ENCODE measurements at places on chromosomes 3 and 15.

DNA sequence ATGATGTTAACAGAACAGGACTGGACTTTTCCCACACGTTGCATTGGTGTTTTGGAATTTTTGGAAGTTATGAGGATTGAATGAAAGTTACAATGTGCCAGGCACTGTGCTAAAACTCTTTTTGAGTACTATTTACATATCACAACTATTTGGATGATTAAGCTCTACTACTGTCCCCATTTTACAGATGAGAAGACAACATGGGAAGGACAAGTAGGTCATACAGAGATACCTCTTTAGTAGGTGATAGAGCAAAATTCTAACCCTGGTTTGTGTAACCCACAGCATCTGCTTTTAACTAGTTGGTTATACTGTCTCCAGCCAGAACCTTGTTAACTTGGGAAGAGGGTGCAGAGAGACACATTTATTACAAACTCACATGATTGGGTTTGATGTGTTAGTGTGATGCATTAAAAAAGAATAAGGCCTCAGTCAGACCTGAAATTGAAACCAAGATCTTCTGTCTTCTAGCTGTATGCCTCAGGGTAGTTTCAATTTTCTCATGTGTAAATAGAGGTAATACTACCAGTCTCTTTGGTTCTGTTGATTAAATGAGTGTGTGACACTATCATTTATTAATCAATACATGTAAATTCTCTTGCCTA lies 1.4 kb downstream of the NDUFB4 start:
- DNase-seq, result no peak

GRCh38 chr15:84591815-84592214 lies 9.0 kb upstream of the ZSCAN2 start:
- no peak for DNase-seq

- DNase-seq, result peak; percentile 6
Measured at GRCh38 chr3:143002083-143002712, 828 bp downstream of the U2SURP start.

GRCh38 chr15:44598892-44599291 lies 61.9 kb downstream of the EIF3J start:
- no peak for DNase-seq

DNA sequence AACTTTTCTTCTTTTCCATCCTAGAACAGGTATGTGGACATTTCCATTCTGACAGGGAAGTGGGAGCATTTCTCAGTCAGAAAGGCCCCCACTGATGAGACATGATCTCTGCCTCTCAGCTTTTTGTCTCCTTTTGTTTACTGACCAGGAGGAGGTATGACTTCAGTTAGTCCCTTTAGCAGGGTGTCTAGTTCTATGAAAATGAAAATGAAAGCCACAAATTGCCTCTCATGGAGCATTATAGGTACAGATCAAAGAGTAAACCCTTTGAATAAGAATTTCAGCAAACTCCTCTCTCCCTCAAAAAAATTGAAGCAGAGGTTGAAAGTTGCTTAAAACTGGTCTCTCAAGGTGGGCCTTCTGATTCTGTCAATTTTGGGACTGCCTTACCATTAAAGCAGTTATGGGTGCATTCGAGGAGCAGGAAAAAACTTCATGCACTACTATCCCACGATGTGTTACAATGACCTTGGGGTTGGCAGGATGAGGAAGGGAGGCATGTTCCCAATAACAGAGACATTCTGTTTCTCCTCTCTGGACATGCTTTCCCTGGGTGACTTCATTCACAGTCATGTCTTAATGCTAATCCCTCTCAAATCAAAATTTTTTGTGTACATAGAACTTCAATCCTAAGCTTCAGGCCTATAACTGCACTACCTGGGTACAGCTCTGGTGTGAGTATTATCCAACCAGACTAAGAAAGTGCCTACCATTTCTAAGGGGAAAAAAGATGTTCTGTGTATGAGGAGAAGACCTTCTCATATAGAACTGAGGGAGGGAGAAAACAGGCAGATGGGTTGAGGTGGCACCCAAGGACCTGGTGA lies 50.6 kb upstream of the TBC1D23 start:
- no peak for DNase-seq

DNA sequence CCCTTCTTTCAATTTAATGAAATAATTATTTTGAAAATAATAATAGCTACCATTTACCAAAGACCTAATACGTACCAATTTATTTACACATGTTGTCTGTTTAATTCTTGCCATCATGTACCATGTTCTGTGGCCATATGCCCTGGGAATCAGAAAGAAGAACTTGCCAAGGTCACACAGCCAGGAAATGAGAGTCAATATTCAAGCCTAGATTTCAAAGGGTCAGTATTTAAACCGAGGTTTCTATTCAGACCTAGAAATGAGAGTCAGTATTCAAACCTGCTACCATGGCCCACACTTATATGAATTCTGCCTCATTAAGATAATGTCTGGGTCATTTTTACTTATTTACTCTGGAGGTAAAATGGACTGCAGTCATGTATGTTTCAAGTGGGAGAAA lies 103.6 kb upstream of the TBL1XR1 start:
- DNase-seq, result no peak

GRCh38 chr3:144708437-144708836 lies 736.8 kb downstream of the DIPK2A start:
- DNase-seq, result no peak

DNA sequence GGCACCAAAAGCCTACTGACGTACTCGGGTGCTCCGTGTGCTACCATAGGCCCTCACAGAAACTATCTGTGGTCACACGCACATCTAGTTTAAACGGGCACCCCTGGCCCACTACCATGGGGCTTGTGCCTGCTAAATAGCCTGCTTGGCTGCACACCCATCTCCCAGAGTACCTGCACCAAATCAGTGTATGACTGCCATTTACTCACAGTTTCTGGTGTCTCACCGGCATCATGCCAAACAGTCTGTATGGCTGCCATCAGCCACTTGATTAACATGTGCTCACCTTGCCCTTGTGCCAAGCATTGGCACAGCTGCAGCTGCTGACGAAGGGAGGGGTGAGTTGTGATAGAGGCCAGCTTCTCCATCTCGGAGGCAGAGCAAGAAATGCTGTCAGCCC lies 232.7 kb downstream of the IGSF11 start:
- no peak for DNase-seq

DNA sequence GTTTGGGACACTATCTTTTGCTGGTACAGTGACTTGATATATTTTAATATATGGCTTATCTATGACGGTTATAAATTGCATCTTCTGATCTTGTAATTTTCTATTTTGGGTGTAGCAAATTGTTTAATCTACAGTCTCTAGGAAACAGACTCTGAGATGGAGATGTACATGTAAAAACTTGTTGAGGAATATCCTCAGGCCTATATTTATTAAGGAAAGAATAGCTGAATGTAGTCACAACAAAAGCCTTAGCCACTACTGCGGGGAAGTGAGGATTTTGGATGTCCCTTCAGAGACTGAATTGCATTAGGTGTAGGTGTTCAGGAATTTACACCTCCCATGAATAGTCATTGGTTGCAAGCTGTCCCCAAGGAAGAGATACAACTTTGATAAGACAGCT lies 13.8 kb upstream of the OR5K3 start:
- DNase-seq, result no peak

GRCh38 chr15:33089878-33090757 lies 104.4 kb downstream of the FMN1 start:
- no peak for DNase-seq

GRCh38 chr15:36026627-36027283 lies 480.8 kb upstream of the DPH6 start:
- no peak for DNase-seq

DNA sequence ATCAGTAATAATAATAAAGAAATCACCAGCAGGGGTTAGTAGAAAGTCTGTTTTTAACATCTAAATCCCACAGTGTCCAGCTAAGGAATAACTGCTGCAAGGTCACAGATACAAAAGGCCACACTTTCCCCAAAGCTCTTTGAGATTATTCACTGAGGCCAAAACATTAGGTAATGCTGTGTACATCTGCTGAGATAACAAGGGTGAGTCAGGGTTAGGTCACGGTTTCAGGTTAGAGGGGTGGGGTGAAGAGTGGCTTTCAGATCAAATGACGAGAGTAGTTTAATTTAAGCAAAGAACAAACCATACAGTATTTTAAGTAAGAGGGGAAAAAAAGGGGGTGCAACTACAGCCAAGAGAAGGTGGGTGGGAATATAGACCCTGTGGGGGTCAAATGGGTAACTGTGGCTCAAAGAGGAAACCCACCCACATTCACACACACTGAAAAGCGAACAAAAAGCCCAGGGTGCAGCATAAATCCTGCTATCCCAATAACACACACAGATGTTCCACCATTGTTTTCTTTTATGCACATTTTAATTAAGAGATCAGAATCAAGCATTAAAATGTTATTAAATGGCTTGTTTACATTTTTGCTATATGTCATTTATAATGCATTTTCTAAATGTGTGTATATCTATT lies 412.9 kb downstream of the TIGIT start:
- DNase-seq, result no peak

DNA sequence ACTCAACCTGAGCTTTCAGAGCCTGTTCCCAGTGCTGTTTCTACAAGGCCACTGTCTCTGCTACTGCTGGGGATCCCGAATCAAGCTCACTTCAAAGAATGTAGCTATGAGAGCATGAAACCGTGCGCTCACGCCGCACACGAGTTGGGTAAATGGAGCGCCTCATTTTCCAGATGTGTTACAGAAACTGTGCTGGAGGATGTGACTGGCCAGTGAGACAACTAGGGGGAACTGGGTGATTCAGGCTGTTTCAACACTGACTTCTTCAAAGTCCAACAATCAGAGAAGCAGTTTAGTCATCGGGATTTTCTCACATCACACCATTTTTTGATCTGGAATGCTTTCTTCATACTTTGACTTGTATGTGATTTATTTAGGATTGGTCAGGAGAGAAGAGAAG lies 3.5 kb downstream of the ZNF710 start:
- DNase-seq, result peak; percentile 49

GRCh38 chr3:38124324-38125122 lies 12.4 kb downstream of the ACAA1 start:
- no peak for DNase-seq

GRCh38 chr15:84795186-84795585 lies 22.0 kb upstream of the ALPK3 start:
- no peak for DNase-seq

DNA sequence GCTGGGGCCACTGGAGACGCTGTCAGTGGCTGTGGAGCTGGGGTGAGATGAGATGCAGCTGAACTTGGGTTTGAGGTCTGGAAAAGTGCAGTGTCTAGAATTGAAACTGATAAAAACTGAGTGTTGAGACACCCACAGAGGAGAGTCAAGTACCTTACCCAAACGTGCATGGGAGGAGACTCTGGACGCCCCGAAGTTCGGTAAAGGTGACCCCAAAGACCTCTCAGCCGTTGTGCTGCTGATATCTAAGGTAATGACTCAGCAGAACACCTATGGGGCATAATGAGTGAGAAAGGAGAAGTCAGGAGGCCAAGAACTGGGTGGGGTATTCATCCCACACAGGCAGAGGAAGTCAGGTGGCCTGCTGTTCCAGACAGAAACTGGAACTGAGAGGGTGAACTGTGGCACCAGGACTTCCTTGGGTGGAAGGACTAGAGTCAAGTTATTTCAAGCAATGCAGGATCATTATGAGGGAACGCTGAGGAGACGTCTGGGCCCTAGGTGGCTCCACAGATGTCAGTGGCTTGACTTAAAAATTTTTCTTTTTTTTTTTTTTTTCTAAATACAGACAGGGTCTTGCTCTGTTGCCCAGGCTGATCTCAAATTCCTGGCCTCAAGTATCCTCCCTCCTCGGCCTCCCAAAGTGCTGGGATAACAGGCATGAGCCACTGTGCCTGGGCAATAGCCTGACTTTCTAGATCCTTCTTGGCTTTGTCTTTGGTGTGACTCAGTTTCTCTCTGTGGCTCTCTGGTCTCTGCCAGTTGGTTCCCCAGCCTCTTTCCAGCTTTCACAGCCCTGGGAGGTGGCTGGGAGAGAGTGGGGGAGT lies 67.6 kb upstream of the GCNT3 start:
- DNase-seq, result no peak

DNA sequence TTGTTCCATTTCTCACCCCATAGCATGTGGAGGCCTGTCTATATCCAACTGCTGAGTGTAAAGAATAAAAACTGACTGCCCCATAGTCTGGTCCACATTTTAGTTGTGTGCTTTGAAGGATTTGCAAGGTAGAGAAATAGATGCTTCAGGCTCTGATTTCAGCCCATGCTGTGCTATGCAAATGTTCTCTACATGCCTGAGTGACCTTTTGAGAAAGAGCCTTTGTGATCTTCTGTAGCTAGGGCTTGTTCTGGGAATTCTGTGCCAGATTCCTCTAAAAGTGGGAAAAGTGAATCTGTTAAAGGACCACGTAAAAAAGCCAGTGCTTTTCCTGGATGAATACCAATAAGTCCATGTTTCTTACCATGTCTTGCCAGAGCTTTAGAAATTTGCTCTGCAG lies 5.2 kb downstream of the KCTD6 start:
- DNase-seq, result no peak

- DNase-seq, result no peak
Measured at GRCh38 chr3:166199491-166199890, 362.3 kb upstream of the BCHE start.

- peak; percentile 22 for DNase-seq
Measured at GRCh38 chr15:47196048-47196447, 521.3 kb upstream of the SEMA6D start.

DNA sequence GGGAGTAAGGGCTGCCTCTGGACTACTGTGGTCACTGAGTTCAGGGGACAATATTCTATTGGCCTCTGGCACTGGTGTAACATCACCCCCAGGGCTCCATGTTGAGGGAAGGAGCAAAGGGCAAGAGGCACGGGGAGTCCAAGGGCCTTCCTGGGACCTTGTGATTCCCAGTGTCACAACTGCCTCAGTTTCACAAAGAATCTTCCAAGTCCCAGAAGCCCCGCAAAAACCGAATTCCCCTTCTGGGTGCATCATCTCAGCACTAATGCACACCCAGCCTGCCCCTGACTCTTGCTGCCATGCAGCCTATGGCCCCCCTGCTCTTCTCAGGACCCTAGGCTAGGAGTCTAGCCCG lies 5.5 kb downstream of the AMOTL2 start:
- DNase-seq, result no peak

DNA sequence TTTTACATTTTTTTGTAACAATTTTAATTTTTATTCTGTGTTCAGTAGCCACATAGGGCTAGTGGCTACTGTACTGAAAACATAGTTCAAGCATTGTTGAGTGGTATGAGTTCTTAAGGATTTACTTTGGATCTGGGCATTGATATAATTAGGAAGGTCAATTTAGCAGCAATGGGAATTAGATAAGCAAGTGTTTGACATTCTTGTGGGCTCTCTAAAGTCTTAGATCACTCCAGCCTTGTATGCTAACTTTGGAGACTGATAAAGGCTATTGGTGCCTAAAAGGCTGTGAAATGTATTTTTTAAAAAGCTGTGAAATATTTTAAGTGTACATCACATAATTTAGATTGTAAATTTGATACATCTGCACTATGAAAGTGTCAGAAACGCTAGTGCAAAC lies 2.5 kb upstream of the DNAJC13 start:
- DNase-seq, result no peak

DNA sequence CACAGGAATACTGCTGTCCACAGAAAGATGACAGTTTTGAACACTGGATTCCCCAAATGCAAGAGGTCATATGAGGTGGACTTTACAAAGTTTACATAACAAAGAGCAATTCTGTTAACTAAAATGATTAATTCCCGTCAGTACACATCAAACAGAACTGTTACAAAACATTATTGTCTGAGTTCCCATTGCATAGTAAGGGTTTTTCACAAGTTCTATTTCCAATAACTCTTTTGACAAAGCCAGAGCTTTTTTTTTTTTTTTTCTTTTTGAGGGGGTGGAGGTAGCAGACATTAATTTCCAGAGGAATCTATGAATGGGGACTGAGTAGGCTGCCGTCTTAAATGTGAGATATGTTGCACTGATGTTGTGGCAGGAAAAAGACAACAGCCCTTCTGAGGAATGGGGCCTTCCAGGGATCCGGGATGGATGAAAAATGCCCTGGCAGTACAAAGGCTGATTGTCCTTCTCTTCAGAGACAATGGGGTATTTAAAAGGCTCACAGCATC lies 178.1 kb upstream of the KBTBD8 start:
- no peak for DNase-seq
